ENCODE measurements at places on chromosomes 3 and 15. TPM values are rescaled to one million over a fixed set of nuclear protein-coding genes. Genes with fewer than 3 reads are reported as not detected.
A peak's percentile ranks its signal among the peaks of the same experiment; 100 is the strongest.

DNA sequence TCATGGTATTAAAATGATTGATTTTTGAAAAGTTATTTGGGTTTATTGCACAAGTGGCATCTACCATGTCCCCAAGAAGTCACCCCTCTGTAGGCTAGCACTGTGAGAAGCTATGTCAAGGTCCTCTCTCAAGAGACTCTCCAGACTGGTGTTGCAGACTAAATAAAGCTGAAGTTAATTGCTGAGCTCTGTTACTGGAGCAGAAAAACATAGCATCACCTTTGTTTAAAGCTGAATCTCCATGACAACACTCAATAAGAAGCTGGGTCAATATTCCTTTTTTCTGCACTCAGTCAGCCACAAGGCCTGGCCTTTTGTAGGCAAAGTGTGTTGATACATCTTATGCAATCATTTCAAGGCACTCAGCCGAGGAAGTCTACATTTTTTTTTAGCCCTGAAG is 806.6 kb upstream of the LMCD1 start:
- no peaks in the 10 kb centered on the region for H3K4me1 ChIP-seq
- H3K36me3 ChIP-seq: no peaks in the 10 kb centered on the region
- ATAC-seq: no peak

DNA sequence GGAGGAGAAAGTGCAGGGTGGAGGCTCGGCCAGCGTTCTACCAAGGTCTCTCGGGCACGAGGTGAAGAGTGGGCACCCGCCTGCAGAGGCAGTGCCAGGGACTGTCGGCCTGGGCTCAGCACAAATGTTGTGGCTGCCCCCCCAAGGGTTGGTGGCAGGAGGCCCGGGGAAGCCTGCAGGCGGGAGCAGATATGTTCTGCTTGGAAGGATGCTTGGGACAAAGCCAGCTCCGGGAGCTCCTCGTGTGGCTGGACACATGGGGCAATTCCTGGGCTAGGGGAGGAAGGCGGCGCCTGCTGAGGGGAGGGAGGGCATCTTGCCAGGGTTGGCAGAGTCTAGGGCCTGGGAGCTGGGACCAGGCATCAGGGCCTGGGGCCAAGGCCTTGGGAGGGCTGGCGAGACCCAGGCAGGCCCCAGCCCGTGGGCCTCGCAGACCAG is 30.4 kb upstream of the FBLN2 start:
- peak; percentile 28 for ATAC-seq
- H3K4me3 ChIP-seq: no peak overlapping the region
- peaks cover 43% of the 10 kb centered on the region for H3K4me1 ChIP-seq
- no peaks in the 10 kb centered on the region for H3K36me3 ChIP-seq
- H3K27me3 ChIP-seq: no peaks in the 10 kb centered on the region

WDR93 gene
- not detected for total RNA-seq

DNA sequence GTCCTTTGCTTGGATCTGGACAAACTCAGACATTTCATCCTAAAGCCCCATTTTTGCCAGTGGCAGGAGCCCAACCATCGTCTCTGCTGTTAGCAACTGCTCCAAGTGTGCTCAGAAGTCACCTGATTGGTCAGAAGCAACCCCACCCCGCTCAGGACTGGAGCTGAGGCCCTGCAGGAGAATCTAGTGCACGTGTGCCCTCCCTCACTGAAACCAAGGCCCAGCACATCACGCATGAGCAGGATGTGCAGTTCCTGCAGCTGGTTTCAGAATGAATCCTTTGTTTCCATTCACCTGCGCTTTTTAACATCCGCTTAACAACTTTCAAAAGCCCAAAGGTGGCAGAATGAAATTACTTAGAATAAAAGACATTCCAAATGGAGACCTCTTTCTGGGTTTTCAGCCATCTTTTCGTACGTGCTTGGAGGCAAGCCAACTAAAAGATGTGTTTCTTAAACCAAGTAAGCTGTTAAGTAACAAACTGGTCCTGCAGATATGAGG is 81.2 kb downstream of the SRGAP3 start:
- no peaks in the 10 kb centered on the region for H3K4me1 ChIP-seq
- H3K4me3 ChIP-seq: no peak overlapping the region
- no peaks in the 10 kb centered on the region for H3K36me3 ChIP-seq

DNA sequence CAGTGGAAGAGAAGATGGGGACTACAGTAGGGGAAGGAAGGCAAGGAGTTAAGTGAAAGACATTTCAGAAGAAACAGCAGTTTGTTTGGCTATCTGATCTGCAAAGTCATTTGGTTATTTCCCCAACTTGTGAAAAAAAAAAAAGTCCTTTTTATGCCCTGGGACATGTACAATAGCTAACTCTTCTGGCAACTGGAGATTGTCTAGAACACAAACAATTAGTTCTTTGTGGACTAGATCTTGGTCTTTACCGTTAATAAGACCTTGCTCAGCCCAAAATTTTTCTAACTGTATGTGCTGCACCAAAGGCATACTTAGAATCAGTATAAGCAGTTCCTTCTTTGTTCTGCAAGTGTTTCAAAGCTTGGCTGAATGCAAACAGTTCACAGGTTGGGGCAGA is 103.5 kb upstream of the NECTIN3 start:
- H3K4me3 ChIP-seq: no peak overlapping the region
- no peaks in the 10 kb centered on the region for H3K4me1 ChIP-seq
- H3K36me3 ChIP-seq: no peaks in the 10 kb centered on the region
- no peak for ATAC-seq
- no peak overlapping the region for H3K27ac ChIP-seq

LIPH gene
- not detected for total RNA-seq

DNA sequence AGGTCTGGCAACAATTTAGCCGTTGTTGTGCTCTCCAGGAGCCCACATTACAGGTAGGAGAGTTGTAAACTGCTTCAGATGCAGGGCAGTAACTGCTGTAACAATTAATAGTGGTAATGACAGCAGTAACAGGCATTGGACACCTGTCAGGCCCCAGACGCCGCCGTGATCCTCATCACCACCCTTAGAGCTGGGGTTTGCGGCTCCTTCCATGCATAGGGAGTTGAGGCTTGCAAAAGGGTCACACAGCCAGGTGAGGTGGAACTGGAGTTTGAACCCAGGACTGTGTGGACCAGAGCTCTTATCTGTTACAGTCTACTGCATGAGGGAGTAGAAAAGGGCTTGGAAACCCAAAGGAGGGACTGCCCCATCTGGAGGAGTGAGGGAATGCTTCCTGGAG is 26.8 kb upstream of the NR2C2 start:
- no peak for ATAC-seq
- H3K36me3 ChIP-seq: no peaks in the 10 kb centered on the region
- peaks cover 6% of the 10 kb centered on the region for H3K4me1 ChIP-seq
- H3K4me3 ChIP-seq: no peak overlapping the region
- H3K27ac ChIP-seq: no peak overlapping the region

MGA gene
- total RNA-seq: 37.8 TPM

C15orf62 gene
- 0.22 TPM for total RNA-seq

CLDN18 gene
- not detected for total RNA-seq

ADPGK gene
- total RNA-seq: 19.7 TPM

- no peak overlapping the region for H3K4me3 ChIP-seq
- H3K4me1 ChIP-seq: no peaks in the 10 kb centered on the region
- H3K27ac ChIP-seq: no peak overlapping the region
- no peak for ATAC-seq
- H3K27me3 ChIP-seq: no peaks in the 10 kb centered on the region
- H3K36me3 ChIP-seq: no peaks in the 10 kb centered on the region
Measured at GRCh38 chr3:142296507-142296906, 71.1 kb upstream of the GK5 start.

DNA sequence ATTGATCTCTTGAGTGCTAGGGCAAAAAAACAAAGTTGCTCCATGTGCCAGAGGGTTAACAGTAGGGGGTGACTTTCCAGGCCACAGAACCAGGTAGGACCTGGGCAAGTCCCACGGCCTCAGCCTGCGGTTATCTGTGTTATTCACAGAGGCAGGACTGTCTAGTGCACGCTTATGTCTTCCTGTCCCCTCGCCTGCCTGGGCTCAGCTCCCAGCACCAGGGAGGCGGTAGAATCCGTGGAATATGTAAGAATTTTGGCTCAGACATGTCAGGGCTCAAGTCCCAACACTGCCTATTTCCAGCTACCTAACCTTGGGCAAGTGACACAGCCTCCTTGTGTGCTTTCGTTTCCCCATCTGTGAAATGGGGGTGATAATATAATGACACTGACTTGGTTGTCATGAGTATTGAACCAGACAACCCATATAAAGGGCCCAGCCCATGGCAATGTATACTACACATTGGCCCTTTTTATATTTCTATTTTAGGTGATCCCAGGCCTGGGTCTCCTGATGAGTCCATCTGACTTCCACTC is 44.3 kb upstream of the FLNB start:
- H3K27me3 ChIP-seq: no peaks in the 10 kb centered on the region
- ATAC-seq: no peak
- no peaks in the 10 kb centered on the region for H3K36me3 ChIP-seq
- H3K4me1 ChIP-seq: no peaks in the 10 kb centered on the region
- H3K27ac ChIP-seq: no peak overlapping the region

ATP13A5 gene
- 1.4 TPM for total RNA-seq

GRCh38 chr3:48222616-48223513 is at the start of gene CAMP:
CAMP (plus strand) TSS chr3:48223495; CDS start chr3:48223512, 17 bp downstream.
- no peaks in the 10 kb centered on the region for H3K4me1 ChIP-seq
- peaks cover 5% of the 10 kb centered on the region for H3K27me3 ChIP-seq
- no peaks in the 10 kb centered on the region for H3K36me3 ChIP-seq
- H3K27ac ChIP-seq: no peak within 1 kb of the TSS
- peak; percentile 71 for ATAC-seq

DNA sequence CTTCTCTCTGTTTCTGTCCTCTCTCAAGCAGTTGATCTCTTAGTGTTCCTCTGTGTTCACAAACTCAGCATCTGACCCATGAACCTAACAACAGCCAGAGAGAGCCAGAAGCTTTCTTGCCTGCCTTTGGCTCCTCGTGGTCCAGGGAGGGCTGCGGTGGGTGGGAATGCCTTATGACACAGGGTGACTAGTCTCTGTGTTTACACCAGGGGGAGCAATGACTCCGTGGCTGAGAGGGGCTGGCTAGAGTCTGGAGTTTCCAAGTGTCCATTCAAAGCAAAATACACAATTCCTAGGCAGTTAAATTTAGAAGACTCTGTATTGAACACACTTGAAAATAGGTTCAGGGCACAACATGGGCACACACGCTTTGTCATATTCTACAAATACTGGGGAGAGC is 370.0 kb upstream of the FRG2C start:
- no peaks in the 10 kb centered on the region for H3K27me3 ChIP-seq
- no peak overlapping the region for H3K27ac ChIP-seq
- no peaks in the 10 kb centered on the region for H3K36me3 ChIP-seq
- no peaks in the 10 kb centered on the region for H3K4me1 ChIP-seq
- H3K4me3 ChIP-seq: no peak overlapping the region

MYL3 gene
- total RNA-seq: 2.6 TPM

GRCh38 chr3:123449997-123450604 is 1.2 kb upstream of the ADCY5 start:
- peak overlapping the region; percentile 97 for H3K27ac ChIP-seq
- H3K36me3 ChIP-seq: no peaks in the 10 kb centered on the region
- H3K4me1 ChIP-seq: peaks cover 2% of the 10 kb centered on the region
- H3K4me3 ChIP-seq: peak overlapping the region; percentile 81
- H3K27me3 ChIP-seq: peaks cover 25% of the 10 kb centered on the region

DNA sequence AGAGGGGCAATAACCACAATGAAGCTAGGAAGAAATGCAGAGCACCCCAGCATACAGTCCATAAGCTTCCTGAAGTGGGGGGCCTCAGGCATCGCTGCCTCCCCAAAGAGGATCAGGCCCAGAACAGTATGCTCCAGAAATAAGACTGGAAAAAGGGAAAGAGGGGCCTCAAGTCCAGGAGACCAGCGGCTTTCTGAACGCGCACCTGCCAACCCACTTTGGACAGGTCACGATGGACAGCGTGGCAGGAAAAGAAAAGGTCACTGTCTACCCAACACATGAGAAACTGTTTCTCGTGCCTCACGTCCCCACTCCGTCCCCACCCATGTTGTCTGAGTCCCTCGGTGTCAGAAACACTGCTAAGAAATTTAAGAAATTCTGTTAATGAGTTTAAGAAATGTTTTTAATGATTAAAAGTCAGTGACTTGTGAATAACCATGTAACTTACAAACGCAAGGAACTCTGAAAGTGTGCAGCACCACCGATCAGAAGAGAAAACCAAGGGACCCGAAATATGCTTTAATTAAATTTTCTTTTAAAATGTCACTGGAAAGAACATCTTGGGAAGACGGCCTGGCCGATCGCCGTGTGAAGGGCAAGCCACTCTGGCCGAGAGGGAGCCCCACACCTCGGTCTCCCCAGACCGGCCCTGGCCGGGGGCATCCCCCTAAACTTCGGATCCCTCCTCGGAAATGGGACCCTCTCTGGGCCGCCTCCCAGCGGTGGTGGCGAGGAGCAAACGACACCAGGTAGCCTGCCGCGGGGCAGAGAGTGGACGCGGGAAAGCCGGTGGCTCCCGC is 1.7 kb upstream of the PPARG start:
- H3K27ac ChIP-seq: peak overlapping the region; percentile 50
- ATAC-seq: peak; percentile 56
- H3K27me3 ChIP-seq: peaks cover 54% of the 10 kb centered on the region
- no peaks in the 10 kb centered on the region for H3K36me3 ChIP-seq
- H3K4me3 ChIP-seq: peak overlapping the region; percentile 25

- no peak overlapping the region for H3K27ac ChIP-seq
- ATAC-seq: no peak
- H3K4me3 ChIP-seq: no peak overlapping the region
- no peaks in the 10 kb centered on the region for H3K4me1 ChIP-seq
- H3K36me3 ChIP-seq: no peaks in the 10 kb centered on the region
- no peaks in the 10 kb centered on the region for H3K27me3 ChIP-seq
Measured at GRCh38 chr15:37361621-37362020, 261.3 kb upstream of the MEIS2 start.

DNA sequence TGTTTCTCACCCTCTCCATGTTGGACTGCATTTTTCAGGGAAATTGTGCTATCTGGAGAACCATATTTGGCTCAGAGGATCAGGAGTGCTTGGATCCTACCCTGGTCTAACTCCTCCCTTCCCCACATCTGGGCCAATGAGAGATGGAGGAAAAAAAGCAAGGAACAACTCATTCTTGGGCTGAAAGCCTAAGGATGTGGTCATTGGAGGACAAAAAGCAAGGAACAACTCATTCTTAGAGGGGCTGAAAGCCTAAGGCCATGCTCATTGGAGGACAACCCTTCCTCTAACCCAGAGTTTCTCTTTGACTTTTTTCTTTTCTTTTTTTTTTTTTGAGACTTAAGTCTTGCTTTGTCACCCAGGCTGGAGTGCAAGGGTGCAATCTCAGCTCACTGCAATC is 48.6 kb upstream of the CHRNB4 start:
- ATAC-seq: no peak
- H3K36me3 ChIP-seq: no peaks in the 10 kb centered on the region
- no peaks in the 10 kb centered on the region for H3K4me1 ChIP-seq
- no peaks in the 10 kb centered on the region for H3K27me3 ChIP-seq
- no peak overlapping the region for H3K4me3 ChIP-seq

- no peak for ATAC-seq
- no peak overlapping the region for H3K27ac ChIP-seq
- H3K4me1 ChIP-seq: no peaks in the 10 kb centered on the region
- H3K27me3 ChIP-seq: peaks cover 7% of the 10 kb centered on the region
- no peak overlapping the region for H3K4me3 ChIP-seq
Measured at GRCh38 chr3:32850226-32850625, 32.4 kb downstream of the TRIM71 start.

PLA2G4E gene
- total RNA-seq: 0.67 TPM

GRCh38 chr3:25679166-25679565 is 14.5 kb upstream of the TOP2B start:
- H3K27me3 ChIP-seq: no peaks in the 10 kb centered on the region
- H3K27ac ChIP-seq: no peak overlapping the region
- no peak overlapping the region for H3K4me3 ChIP-seq
- no peaks in the 10 kb centered on the region for H3K36me3 ChIP-seq
- ATAC-seq: no peak
- no peaks in the 10 kb centered on the region for H3K4me1 ChIP-seq

Data from gastroesophageal sphincter (tissue), 4 donors.